SJSA1 (cell line): ENCODE measurements at places on chromosomes 12 and 14. TPM values are rescaled to one million over a fixed set of nuclear protein-coding genes. Genes with fewer than 3 reads are reported as not detected.

Gene BBOF1
- total RNA-seq, result 1.1 and 10.2 TPM in 2 replicates

Gene KRT6C
- total RNA-seq, result not detected in 2 replicates

Gene IL22
- total RNA-seq, result not detected in 2 replicates

DNA sequence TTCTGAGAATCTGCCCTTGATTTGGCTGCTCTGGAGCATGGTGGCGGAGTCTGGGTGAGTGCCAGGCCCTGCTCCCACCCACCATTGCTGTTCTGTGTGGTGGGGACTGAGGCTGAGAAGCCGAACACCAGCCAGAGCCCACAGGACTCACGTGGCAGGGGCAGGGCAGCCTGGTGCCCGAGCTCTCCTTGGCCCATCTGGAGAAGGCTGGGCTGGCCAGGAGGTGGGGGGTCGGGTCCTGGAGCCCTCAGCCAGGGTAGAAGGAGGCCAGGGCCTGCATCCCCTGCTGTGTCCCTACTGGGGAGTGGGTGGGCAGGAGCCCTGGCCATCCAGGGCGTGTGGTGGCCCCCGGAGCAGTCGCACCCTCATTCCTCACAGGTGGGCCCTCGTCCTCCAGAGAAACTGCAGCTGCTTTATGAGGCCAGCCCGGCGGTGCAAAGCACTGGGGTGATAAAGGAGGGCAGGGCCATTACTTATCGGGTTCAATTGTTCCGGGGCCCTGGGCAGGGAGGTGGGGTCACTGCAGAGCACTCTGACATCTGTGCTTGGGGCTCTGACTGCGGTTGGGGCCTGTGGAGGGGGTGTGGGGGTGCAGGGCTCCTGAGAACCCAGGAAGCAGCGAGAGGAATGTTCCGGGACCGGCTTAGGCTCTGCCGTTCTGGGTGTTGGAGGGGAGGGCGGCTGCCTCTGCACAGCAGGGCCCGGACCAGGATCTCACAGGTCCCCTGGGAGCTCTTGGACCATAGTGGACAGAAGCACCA is 217.5 kb upstream of the C14orf180 start:
- no peaks in the 10 kb centered on the region for H3K27me3 ChIP-seq
- no peak for DNase-seq

GRCh38 chr12:103880299-103881142 is 39.5 kb upstream of the NT5DC3 start:
- H3K4me3 ChIP-seq, result no peak overlapping the region
- H3K4me1 ChIP-seq, result no peaks in the 10 kb centered on the region
- no peak for DNase-seq
- H3K27ac ChIP-seq, result no peak overlapping the region
- no peaks in the 10 kb centered on the region for H3K27me3 ChIP-seq

- H3K4me3 ChIP-seq, result no peak overlapping the region
- H3K27ac ChIP-seq, result no peak overlapping the region
- no peaks in the 10 kb centered on the region for H3K4me1 ChIP-seq
- no peak for DNase-seq
Observed at GRCh38 chr14:24798911-24799462, 165.0 kb upstream of the GZMB start.

- no peak overlapping the region; the same call in 1 of the 2 replicates for H3K27ac ChIP-seq
- peaks cover 35% of the 10 kb centered on the region for H3K4me1 ChIP-seq
- H3K4me3 ChIP-seq, result no peak overlapping the region
- H3K36me3 ChIP-seq, result no peaks in the 10 kb centered on the region
- DNase-seq, result peak; percentile 54
Observed at GRCh38 chr14:50038398-50039119, 77.8 kb downstream of the VCPKMT start.
